Sigmoid colon (tissue), 7 donors: ENCODE measurements at places on chromosomes 1 and 21. TPM values are rescaled to one million over a fixed set of nuclear protein-coding genes. Genes with fewer than 3 reads are reported as not detected.

GRCh38 chr1:43238085-43238484 lies 31.7 kb upstream of the TMEM125 start:
- DNase-seq: no peak
- no peak overlapping the region for H3K4me3 ChIP-seq
- no peak overlapping the region for H3K27ac ChIP-seq
- no peaks in the 10 kb centered on the region for H3K4me1 ChIP-seq
- no peaks in the 10 kb centered on the region for H3K27me3 ChIP-seq

DNA sequence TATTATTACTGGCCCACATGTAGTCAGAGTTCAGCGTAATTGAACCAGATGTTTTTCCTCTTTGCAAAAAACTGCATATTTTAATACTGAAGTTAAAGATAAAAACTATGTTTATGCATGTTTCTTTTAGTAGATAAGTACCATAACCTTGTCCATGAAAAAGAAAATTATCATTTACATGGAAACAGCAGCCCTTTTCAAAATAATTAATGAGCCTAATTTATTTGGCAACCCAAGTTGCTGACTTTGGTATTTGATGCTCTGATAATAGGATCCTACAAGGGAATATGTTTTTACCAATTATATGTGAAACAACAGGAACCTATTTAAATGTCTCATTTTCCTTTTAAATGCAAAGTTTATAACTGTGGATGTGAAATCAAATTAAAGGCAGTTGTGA lies 281.3 kb upstream of the C1orf105 start:
- H3K36me3 ChIP-seq: no peaks in the 10 kb centered on the region
- peak overlapping the region; percentile 62 for H3K4me3 ChIP-seq
- H3K27me3 ChIP-seq: no peaks in the 10 kb centered on the region
- DNase-seq: no peak

Gene CD84
- total RNA-seq: 2.2 TPM

- H3K4me1 ChIP-seq: peaks cover 22% of the 10 kb centered on the region
- H3K36me3 ChIP-seq: peaks cover 7% of the 10 kb centered on the region
- peak overlapping the region; percentile 42 for H3K27ac ChIP-seq
- no peak overlapping the region for H3K4me3 ChIP-seq
These were observed 3.3 kb upstream of the SNRPE start for GRCh38 chr1:203858055-203858454.

GRCh38 chr1:17212487-17213121 lies 7.7 kb downstream of the PADI1 start:
- no peaks in the 10 kb centered on the region for H3K36me3 ChIP-seq
- H3K27me3 ChIP-seq: peaks cover 20% of the 10 kb centered on the region
- no peak for DNase-seq
- H3K4me3 ChIP-seq: no peak overlapping the region
- no peak overlapping the region for H3K27ac ChIP-seq

DNA sequence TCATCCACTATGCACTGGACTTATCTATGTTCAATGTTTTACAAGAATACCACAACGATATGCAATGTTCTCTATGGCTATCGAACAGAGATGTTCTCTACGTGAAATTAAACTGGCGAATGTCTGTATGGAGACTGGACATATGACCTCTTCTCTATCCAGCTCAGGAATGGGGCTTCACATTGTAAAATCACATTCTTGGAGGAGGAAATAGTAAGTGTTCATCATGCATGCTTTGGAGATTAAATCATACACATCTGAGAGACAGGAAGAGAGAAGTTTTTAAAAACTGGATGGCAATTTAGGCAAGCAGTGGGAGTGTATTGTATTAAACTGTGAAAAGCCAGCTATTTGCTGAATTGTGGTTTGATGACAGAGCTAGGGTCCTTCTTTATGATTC lies 47.9 kb upstream of the RGL1 start:
- DNase-seq: no peak
- no peaks in the 10 kb centered on the region for H3K4me1 ChIP-seq
- H3K4me3 ChIP-seq: no peak overlapping the region
- H3K27me3 ChIP-seq: no peaks in the 10 kb centered on the region
- no peak overlapping the region for H3K27ac ChIP-seq

DNA sequence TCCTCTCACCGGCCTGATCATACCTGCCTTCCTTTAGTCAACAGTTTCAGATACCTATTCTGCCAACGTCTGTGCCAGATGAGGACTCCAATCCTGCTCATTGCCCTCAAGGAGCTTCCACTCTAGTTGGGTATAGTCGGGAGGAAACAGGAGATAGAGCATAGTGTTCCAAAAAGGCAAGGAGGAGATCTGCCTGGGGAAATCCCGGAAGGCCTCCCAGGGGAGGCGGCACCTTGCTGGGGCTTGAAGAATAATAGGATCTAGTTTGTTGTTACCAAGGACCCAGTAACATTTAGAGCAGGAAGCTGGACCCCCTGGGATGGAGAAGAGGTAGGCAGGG lies 12.3 kb downstream of the LDLRAP1 start:
- H3K36me3 ChIP-seq: peaks cover 41% of the 10 kb centered on the region
- no peak overlapping the region for H3K27ac ChIP-seq
- H3K4me1 ChIP-seq: peaks cover 4% of the 10 kb centered on the region
- H3K4me3 ChIP-seq: no peak overlapping the region

- DNase-seq: no peak
- H3K4me1 ChIP-seq: no peaks in the 10 kb centered on the region
- no peak overlapping the region for H3K27ac ChIP-seq
- no peak overlapping the region for H3K4me3 ChIP-seq
- H3K27me3 ChIP-seq: no peaks in the 10 kb centered on the region
- no peaks in the 10 kb centered on the region for H3K36me3 ChIP-seq
These were observed 671.9 kb downstream of the BRINP3 start for GRCh38 chr1:189805735-189806134.

- no peaks in the 10 kb centered on the region for H3K4me1 ChIP-seq
- H3K27me3 ChIP-seq: no peaks in the 10 kb centered on the region
- DNase-seq: no peak
These were observed 151.7 kb downstream of the ZC3H11B start for GRCh38 chr1:219460896-219461815.

DNA sequence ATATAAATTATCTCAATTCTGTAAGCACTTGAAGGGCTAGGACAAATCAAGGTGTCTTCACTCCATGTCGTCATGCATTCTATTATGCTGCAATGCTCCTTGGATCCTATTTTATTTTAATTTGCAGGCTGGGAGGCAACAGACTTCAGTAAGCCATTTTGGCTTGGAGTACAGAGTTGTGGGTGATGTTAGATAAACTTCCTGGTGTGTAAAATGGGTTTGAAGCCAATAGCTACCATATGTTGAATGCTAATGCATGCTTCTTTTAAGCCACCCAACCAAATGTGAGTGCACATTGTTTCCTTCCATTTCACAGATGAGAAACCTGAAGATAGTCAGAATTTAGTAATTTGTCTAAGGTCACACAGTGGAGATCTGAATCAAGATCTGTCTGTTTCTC lies 482.8 kb downstream of the DISC1 start:
- H3K27ac ChIP-seq: no peak overlapping the region
- no peaks in the 10 kb centered on the region for H3K27me3 ChIP-seq
- no peak for DNase-seq
- H3K36me3 ChIP-seq: no peaks in the 10 kb centered on the region

Gene KPRP
- total RNA-seq: not detected

Gene FNDC10
- 0.82 TPM for total RNA-seq

Gene CASQ2
- 58.3 TPM for total RNA-seq

Gene TNFRSF18
- total RNA-seq: 0.71 TPM

Gene TRIM67
- 0.36 TPM for total RNA-seq

DNA sequence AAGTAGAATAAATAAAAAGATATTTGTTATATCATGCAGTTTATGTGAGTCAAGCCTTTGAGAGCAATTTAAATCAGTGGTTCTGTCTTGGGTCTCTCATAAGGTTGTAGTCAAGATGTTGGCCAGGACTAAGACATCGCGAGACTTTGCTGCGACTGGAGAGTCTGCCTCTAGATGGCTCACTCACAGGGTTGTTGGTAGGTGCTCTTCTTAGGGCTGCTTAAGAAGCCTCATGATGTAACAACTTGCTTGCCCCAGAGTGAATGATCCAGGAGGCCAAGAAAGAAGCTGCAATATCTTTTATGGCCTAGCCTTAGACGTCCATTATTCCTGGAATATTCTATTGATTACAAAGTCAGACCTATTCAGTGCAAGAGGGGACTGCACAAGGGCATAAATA lies 73.1 kb upstream of the CACHD1 start:
- no peak overlapping the region for H3K4me3 ChIP-seq
- H3K36me3 ChIP-seq: no peaks in the 10 kb centered on the region
- H3K4me1 ChIP-seq: no peaks in the 10 kb centered on the region
- H3K27me3 ChIP-seq: no peaks in the 10 kb centered on the region
- no peak for DNase-seq
- no peak overlapping the region for H3K27ac ChIP-seq

- no peak overlapping the region for H3K4me3 ChIP-seq
- no peaks in the 10 kb centered on the region for H3K4me1 ChIP-seq
- H3K27ac ChIP-seq: no peak overlapping the region
- no peaks in the 10 kb centered on the region for H3K36me3 ChIP-seq
These were observed 46.5 kb downstream of the OMA1 start for GRCh38 chr1:58500043-58500442.

Gene SELL
- 0.82 TPM for total RNA-seq

Gene SLC6A9
- 5.4 TPM for total RNA-seq

- no peaks in the 10 kb centered on the region for H3K36me3 ChIP-seq
- no peak overlapping the region for H3K4me3 ChIP-seq
- no peak overlapping the region for H3K27ac ChIP-seq
- DNase-seq: no peak
These were observed 17.7 kb downstream of the CMPK1 start for GRCh38 chr1:47351305-47351704.

- no peak for DNase-seq
- peaks cover 10% of the 10 kb centered on the region for H3K4me1 ChIP-seq
- no peaks in the 10 kb centered on the region for H3K36me3 ChIP-seq
- no peaks in the 10 kb centered on the region for H3K27me3 ChIP-seq
- H3K27ac ChIP-seq: no peak overlapping the region
These were observed 98.6 kb downstream of the KCNJ15 start for GRCh38 chr21:38355353-38355752.

Gene PLD5
- total RNA-seq: 0.83 TPM

Gene OR2M3
- total RNA-seq: not detected

- H3K36me3 ChIP-seq: no peaks in the 10 kb centered on the region
- no peak overlapping the region for H3K27ac ChIP-seq
- H3K4me1 ChIP-seq: no peaks in the 10 kb centered on the region
These were observed 27.1 kb upstream of the MTF2 start for GRCh38 chr1:93051961-93052360.

Gene CENPF
- 1.4 TPM for total RNA-seq

DNA sequence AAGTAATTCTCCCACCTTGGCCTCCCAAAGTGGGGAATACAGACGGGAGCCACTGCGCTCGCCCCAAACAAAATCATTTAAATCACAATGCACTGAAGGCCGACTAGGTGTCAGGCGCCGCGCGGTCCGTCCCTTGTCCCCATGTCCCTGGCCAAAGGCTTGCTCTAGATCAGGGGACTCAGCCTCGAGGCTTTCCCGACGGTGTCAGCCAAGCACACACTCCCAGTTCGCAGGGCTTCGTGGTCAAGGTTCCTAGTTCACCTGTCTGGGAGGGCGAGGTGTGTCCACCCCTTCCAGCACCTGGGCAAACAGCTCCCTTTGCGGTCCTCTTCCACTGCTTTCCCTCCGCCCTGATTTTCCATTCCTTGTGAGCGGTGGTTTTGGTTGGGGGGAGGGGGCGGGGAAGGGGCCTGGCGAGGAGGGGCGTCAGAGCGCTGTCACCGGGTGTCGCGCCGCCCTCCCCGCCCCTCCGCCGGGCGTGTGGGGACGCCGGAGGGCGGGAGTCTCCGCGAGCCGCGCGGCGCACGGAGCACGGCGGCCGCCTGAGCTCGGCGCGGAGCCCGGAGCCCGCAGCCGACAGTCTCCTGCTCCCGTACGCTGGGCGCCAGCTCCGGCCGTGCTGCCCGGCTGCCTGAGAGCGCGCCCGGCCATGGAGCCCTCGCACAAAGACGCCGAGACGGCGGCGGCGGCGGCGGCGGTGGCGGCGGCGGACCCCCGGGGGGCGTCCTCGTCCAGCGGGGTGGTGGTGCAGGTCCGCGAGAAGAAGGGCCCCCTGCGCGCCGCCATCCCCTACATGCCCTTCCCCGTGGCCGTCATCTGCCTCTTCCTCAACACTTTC lies at the start of gene STUM:
Gene STUM (plus strand): TSS at position 509 of the 838 bp plus-strand sequence. CDS start 141 bp downstream, at position 650.
- peak within 1 kb of the TSS; percentile 75 for H3K4me3 ChIP-seq
- peak; percentile 71 for DNase-seq
- no peaks in the 10 kb centered on the region for H3K36me3 ChIP-seq
- H3K27ac ChIP-seq: peak within 1 kb of the TSS; percentile 93
- H3K27me3 ChIP-seq: peaks cover 8% of the 10 kb centered on the region

Gene SYT2
- 0.16 TPM for total RNA-seq

GRCh38 chr1:3323021-3323795 lies 131.3 kb upstream of the ARHGEF16 start:
- no peak overlapping the region for H3K4me3 ChIP-seq
- H3K27ac ChIP-seq: peak overlapping the region; percentile 10
- DNase-seq: no peak
- H3K4me1 ChIP-seq: peaks cover 21% of the 10 kb centered on the region
- peaks cover 7% of the 10 kb centered on the region for H3K27me3 ChIP-seq
- H3K36me3 ChIP-seq: no peaks in the 10 kb centered on the region

DNA sequence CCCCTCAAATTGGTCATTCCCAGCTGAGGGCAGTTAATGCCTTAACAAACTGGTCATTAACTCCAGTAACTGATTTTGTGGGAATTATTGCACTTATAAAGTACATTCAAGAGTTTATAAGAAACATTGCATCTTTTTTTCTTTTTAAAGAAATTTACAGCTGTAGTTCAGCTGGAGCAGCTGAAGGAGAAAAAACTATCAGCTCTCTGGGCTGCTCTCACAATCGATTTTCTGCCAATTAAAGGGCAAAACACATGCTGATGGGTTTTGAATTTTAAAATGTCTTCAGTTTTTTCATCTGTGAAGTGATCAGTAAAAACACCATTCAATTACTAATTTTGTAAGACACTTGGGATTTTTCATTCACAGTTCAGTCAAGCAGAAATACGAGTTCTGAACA lies 74.7 kb downstream of the KIFAP3 start:
- H3K4me3 ChIP-seq: no peak overlapping the region
- no peak for DNase-seq
- H3K27me3 ChIP-seq: no peaks in the 10 kb centered on the region
- H3K36me3 ChIP-seq: no peaks in the 10 kb centered on the region
- H3K4me1 ChIP-seq: peaks cover 6% of the 10 kb centered on the region

DNA sequence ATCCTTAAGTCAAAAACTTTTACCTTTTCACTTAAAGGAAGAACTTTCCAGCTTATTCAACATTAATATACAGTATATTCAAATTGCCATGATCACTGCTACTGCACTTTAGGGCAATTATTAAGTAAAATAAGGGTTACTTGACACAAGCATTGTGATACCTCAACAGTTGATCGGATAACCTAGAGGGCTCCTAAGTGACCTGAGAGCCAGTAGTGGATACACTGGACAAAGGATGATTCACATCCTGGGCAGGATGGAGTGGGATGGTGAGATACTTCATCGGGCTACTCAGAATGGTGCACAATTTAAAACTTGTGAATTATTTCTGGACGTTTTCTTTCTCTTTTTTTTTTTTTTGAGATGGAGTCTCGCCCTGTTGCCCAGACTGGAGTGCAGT lies 54.5 kb upstream of the PPM1J start:
- H3K36me3 ChIP-seq: no peaks in the 10 kb centered on the region
- no peaks in the 10 kb centered on the region for H3K27me3 ChIP-seq
- no peak overlapping the region for H3K27ac ChIP-seq
- no peak overlapping the region for H3K4me3 ChIP-seq

Gene TIPRL
- 30.7 TPM for total RNA-seq

Gene FBXO2
- total RNA-seq: 9.7 TPM
